ENCODE measurements at places on chromosomes 1 and 21.

DNA sequence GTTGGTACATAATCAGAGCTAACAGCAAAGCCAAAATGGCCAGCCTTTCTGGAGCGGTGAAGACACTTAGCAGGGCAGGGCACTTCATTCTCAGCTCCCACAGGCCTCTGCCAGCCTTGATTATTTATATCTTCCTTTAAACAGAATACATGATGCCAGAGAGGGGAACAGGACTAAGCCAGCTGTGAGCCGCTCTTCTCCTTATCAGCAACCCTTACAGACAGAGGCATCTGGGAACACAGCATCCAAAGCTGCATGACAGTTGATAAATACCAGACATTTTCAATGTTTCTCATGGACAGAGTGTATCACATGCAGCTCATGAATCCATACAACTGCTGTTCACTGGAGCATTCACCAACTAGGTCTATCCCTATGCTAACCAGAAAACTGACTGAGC, 29.1 kb downstream of the DNAJC11 start:
- DNase-seq, result no peak

- no peak for DNase-seq
Measured at GRCh38 chr1:218869276-218869675, 304.4 kb upstream of the LYPLAL1 start.

- DNase-seq, result no peak
Measured at GRCh38 chr1:30883389-30884172, 25.0 kb downstream of the SDC3 start.

- DNase-seq, result no peak
Measured at GRCh38 chr1:202710070-202711045, at the start of gene SYT2. Gene SYT2, minus strand, starts transcription at chr1:202710454. Its CDS starts 104,682 bp downstream, at chr1:202605772.

- no peak for DNase-seq
Measured at GRCh38 chr1:200228081-200228480, 181.8 kb downstream of the ZNF281 start.

GRCh38 chr1:18830596-18830995, 28.9 kb downstream of the TAS1R2 start:
- no peak for DNase-seq

DNA sequence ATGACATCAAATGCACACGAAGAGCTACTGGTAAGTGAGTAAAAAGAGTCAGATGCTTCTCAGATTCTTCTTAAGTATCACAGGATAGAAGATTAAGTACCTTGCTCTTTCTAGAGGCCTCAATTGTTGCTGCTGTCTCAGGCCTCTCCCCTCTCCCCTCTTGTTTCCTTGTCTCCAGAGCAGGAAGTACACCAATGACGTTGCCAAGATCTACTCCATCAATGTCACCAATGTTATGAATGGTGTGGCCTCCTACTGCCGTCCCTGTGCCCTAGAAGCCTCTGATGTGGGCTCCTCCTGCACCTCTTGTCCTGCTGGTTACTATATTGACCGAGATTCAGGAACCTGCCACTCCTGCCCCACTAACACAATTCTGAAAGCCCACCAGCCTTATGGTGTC, 21.3 kb upstream of the SARS1 start:
- DNase-seq, result no peak

DNA sequence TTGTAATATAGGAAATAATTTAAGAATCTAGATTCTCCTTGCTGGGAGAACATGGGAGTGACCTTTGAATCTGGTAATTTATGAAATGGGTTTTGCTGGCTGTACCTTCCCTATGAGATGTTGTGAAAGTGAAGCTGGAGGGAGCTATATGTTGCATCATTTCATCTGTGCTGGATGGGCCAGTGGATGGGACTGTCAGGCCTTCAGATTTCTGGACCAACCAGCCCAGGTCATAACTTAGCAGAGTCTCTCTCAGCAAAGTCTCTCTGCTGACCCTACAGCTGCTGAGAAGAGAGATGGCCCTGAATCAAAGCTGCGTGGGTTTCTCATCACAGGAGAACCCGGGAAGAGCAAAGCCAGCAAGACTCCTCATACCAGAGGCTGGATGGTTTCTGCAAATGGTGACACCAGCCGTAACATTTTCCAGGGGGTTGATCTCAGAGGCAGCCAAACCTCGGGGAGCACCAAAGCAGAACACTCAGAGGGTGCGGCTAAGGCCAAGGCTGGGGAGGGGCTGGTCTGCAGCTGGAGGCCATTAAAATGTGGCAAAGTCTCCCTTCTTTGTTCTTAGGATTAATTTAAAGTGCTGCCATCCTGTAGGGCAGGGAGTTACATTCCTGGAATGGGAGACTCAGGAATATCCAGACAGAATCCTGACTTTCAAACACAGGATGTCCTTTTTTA, 18.2 kb upstream of the PTGFRN start:
- DNase-seq, result no peak

DNA sequence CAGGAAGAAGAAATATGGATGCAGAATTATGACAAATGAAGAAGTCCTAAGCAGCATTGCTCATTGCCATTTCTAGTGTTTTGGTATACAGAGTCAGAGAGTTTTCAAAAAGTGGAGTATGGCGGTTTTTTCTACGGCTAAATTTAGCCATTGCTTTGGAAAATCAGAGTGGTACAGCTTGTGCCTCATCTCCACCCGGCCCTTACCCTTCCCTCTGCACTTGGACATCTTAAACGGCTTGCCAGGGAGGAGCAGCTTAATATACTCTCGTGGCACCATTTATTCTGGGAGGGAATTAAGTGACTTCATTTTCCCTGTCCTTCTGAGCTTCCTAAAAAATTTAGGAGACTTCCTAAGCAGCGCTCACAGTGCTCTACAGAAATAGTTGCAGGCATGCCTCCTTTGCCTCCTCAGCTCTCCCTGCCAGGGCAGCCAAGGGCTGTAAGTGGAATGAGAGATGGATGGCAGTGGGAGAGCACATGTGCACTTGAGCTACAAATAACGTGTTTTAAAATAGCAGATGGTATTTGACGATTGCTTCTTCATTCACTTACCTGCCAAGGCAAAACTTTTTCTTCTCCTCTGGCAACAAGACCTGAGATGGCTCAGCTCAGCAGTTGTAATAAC, 51.5 kb upstream of the VAMP3 start:
- DNase-seq, result no peak

DNA sequence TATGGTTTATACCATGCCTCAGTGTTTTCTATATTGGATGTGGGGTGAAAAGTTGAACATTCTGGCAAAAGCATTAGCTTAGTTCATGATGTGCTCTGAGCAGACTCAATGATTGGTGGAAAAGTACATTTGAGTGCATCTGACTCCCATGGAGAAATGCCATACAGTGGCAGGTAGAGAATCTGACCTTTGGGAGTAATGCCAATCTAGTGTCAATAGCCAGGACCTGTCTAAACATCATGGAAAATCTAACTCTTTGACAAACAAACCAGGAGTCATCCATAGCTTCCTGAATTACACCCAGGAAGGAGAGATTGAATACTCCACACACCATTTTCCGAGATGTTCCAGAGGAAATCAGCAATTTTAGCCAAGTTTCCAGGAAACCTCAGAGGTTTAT, 51.0 kb downstream of the XCL1 start:
- no peak for DNase-seq

DNA sequence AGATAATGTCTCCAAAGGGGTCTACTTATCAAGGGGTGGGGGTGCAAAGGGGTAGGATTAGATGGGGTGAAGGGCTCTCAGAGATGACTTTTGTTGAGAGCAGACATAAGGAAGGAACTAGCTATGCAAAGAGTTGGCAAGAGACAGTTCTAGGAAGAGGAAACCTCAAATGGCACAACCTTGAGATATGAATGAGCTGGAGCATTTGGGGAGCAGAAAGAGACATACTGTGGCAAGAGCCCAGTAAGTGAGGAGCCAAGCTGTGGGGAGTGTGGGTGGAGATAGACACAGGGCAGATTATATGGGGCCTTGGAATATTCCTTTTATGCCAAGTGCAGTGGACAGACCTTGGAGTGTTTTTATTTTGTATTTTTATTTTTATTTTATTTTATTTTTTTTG, 84.8 kb upstream of the BTG3 start:
- no peak for DNase-seq

GRCh38 chr1:39852214-39852791, 31.0 kb downstream of the TRIT1 start:
- DNase-seq, result no peak

- DNase-seq, result peak; percentile 38
Measured at GRCh38 chr1:94863919-94864318, 43.8 kb downstream of the SLC44A3 start.

DNA sequence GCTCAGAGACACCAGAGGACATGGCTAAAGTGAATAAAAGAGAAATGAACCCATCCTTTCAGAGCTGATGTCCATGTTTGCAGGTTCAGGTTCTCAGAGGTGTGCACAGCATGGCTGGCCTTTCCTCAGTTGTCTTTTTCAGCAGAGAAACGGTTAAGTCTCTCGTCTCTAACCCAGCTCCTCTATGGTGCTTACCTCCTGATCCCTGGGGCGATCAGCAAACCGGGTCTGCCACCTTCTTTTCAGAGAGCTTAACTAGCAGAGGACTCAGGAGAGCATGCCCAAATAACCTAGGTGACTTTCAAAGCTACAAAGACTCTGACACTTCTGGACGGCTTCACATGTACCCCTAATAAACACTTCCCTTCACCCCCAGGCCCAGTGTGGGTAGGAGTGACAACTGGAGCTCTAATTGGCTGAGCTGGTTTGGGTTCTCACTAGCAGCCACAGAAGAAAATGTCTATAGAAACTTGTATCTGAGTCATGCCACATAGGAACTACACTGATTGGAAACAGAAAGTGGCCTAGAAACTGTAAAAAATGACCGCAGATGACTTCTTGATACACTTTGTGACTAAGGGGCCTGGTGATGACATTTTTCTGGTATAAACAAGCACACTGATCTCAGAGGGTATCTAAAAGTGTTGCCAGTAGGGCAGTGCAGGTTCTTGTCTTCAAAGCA, at the start of gene AIM2:
TSS of gene AIM2 (minus strand) at position 329 of the 682 bp plus-strand sequence. CDS start 3,267 bp downstream, outside the sequence.
- no peak for DNase-seq

DNA sequence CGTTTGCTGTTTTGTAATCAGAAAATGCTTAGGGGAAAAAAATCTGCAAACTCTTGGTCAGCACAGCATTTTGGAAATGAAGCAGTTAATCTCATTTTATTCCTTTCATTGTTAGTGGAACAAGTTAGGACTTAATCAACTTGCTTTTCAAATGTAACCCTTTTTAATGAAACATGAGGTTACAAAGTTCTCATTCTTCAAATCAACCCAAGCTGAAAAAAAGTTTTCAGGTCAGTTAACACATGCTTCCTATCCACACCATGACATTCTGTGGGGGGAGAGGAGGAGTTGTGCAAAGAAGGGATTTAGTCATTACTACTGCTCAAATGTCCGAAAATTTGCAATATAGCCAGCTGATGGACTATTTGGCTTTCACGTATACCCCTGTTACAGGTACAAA, 283.2 kb upstream of the LYPLAL1 start:
- DNase-seq, result no peak

DNA sequence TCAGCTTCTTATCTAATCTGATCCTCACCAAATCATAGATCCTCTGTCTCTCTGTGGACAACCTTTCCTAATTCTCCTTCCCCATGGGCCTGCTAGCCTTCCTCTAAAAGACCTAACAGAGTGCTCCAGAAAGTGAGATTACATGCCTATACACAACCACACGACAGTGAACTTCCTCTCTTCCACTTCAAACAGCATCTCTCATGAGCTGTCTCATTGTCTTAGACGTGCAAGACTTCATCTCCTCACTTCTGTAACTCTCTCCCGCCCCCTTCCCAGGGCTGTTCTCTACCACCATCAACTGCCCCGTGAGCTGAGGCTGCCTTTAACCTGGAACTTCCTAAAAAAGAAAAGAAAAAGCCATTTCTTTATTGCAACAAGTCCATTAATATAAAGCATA, 14.1 kb upstream of the A3GALT2 start:
- DNase-seq, result no peak

DNA sequence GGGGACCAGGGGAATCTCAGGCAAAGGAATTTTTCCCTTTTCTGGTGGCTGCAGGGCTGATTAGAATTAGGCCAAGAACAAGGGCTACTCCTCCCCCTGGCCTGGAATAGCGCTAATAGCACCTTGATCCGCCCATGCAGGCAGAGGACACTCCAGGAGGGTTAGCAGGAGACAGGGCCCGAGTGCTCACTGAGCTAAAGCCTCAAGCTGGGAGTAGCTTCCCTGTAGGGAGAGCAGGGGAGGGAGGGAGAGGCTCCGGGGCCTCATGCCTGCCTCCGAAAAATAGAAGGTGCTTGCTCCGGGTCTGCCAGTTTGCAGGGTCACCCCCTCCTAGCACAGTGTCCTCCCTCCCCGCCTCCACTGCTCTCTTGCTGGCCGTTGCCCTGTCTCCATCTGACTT, 3.8 kb downstream of the PTPN7 start:
- no peak for DNase-seq

DNA sequence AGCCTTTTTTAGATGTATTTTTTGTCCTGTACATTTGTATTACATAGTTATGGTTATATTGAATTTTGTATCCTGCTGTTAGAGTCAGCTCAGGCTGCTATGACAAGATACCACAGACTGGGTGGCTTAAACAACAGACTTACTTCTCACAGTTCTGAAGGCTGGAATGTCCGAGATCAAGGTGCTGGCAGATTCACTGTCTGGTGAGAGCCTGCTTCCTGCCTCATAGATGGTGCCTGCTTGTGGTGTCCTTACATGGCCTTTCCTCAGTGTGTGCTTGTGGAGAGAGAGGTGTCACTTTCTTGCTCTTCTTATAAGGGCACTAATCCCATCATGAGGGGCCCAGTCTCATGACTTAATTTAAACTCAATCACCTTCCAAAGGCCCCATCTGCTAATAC, 23.1 kb upstream of the MYSM1 start:
- no peak for DNase-seq

- no peak for DNase-seq
Measured at GRCh38 chr1:112515311-112516009, 6.7 kb downstream of the WNT2B start.

DNA sequence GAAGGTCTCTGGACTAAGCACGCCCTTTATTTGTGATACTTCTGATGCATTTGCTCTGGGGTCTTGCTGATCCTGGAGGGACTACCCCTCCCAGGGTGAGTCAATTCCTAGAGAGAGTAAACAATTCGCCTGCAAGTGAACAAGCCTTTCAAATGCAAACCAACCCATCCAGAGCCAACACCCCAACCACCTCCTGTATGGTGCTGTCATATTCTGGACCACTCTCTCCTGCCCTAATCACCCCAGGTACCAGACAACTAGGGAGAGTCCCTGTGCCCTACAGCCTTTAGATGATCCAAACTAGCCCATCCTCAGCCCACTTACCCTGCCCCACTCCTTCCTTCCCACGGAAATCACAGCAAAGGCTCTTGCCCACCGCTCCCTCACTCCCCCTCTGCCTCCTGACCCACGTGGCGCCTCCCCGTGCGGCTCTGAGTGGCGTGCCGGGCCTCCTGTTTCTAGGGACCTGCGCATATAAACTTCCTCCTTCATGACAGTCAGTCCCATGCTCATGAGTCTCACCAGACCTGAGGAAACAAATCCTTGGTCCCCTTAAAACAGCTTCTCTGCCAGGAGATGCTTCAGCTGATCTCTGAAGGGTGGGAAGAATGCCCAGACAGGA, 37.2 kb downstream of the ACTA1 start:
- no peak for DNase-seq

DNA sequence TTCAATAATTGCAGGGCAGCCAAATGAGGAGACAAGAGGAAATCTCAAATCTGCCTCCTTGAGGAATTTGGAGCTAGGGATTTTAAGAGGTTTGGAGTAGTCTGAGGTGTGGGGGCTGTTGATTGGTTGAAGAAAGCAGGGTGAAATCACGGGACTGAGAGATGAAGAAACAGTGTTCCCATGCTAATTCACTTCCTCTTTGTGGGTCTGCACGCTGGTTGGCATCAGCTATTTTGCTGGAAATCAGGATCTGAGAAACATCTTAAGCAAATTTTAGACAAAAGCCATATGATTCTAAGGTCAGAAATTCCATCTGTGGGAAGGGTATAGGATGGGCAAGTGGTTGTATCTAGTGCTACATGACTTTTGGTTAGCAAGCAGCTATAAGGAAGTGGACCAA, 107.1 kb upstream of the PAXBP1 start:
- no peak for DNase-seq

Data from Panc1 (cell line).